ENCODE measurements at places on chromosomes 13 and 19.
A peak's percentile ranks its signal among the peaks of the same experiment; 100 is the strongest.

GRCh38 chr13:86945584-86945983 lies 725.6 kb upstream of the SLITRK5 start:
- DNase-seq = no peak

- DNase-seq = no peak
Observed at GRCh38 chr13:88107570-88107969, 436.4 kb downstream of the SLITRK5 start.

DNA sequence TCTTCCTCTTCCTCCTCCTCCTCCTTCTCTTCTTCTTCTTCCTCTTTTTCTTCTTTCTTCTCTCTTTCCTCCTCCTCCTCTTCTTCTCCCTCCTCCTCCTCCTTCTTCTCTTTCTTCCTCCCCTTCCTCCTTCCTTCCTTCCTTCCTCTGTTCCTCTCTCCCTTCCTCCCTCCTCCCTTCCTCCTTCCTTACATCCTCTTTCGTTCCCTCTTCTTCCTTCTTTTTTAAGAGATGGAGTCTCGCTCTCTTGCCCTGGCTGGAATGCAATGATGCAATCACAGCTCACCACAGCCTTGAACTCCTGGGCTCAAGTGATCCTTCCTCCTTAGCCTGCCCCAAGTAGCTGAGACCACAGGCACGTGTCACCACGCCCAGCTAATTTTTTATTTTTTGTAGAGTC lies 13.2 kb downstream of the EHD2 start:
- DNase-seq = no peak

DNA sequence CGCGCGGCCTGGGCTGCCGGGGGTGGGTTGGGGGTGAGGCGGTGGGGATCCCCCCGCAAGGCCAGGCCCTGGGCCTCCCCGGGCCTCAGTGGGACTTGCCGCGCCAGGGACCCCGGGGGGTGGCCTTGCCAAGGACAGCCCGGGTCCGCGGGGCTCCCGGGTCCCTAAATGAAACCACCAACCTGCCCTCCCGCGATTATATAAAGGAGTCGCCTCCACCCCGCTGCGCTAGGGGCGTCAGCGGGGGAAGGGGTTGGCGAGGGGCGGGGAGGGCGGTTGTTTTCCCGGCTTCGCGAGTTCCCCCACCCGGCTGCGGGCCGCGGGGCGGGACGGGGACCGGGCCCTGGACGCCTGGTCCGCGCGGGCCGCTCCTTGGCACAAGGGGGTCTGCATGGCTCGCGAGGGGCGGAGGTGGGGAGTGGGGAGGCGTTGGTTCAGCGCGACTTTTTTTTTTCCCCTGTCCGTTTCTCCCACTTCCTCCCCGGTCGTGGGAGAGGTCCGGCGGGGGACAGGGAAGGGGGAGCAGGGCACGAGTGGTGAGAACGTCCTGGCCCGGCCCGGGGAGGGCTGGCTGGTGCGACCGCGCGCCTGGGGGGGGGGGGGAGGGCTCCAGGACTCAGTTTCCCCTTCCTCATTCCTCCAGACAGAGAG lies 822 bp upstream of the ZBTB7A start:
- DNase-seq = peak; percentile 47

- DNase-seq = no peak
Observed at GRCh38 chr13:63094717-63095116, 1679.1 kb upstream of the PCDH20 start.

DNA sequence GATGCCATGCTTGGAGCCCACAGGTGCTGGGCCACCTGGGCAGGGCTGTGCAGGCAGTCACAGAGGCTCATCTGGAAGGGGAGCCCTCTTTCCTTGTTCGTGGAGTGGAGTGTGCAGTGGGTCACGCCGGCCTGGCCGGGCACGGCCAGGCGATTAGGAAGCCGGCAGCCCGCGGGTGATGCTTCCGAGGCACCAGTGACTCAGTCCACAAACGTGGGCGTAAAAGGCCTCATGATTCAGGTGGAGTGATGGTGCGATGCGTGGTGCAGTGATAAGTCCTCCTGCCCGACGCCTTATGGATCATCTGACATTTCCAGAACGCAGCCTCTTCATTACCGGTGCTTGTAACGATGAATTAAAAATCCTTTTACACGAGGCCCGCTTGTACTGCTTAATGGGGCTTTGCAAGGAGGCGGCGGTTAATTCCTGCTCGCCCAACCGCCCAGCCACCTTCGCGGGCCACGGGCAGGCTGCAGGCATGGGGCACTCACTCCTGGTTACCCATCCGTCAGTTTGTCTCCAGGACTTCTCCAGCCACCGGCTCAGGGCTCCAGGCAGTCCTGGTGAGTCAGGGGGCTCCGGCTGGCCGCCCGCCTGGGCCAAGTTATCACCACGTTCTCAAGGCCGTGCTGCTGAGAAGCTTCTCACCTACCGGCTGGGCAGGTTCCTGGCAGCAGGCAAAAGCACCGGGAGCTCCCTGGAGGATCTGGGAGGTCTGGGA lies 172.4 kb downstream of the KDM4B start:
- DNase-seq = no peak

- no peak for DNase-seq
Observed at GRCh38 chr19:17079710-17080439, 4.3 kb downstream of the MYO9B start.

- DNase-seq = no peak
Observed at GRCh38 chr13:43614063-43614462, 172.7 kb downstream of the ENOX1 start.

DNA sequence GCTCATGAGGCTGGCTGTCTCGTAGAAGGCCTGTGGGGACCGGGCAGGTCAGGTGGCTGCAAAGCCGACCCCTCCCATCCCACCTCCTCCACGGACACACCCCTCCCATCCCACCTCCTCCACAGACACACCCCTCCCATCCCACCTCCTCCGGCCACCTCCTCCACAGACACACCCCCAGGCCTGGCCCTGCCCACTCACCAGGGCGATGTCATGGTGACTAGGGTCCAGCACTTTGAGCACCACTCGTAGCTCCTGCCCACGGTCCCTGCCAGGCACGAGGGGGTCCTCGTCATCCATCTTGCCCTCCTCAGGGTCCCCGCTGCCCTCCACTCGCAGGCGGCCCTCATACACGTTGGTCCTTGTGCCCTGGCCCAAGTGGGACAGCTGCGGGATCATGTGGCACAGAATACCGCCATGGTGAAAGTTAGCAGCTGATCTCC lies 18.8 kb downstream of the TYK2 start:
- DNase-seq = no peak

- DNase-seq = no peak
Observed at GRCh38 chr19:43773725-43774102, 7.1 kb downstream of the KCNN4 start.

DNA sequence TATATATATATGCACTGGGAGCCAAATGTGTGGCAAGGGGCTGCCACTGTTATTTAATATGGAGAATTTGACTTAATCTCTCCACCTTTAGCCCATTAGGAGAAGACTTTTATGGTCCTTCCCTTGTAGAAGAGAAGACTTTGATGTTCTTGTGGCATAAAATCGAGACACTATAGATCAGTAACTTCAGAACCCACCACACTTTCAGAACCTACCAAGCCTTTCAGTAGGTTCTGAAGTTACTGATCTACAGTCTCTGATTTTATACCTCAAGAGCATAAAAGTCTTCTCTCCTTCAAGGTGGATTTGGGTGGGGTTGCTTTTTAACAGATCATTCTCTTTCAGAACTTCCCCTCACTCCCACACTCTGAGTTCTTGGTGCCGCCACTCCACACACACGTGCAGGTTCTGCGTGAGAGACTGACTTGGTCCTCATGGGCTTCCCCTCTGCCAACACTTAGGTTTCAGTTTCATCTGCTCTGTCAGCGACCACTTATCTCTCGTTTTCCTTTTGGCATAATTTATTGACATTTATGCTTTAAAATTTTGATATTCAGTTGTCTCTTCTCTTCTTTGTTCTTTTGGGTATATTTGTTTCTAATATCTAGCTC lies 213.4 kb upstream of the PCDH17 start:
- DNase-seq = no peak

Measured in nephron progenitor cell (in vitro differentiated cells).